Naive thymus-derived CD4-positive, alpha-beta T cell (primary cell): ENCODE measurements at places on chromosomes 3 and 15. TPM values are rescaled to one million over a fixed set of nuclear protein-coding genes. Genes with fewer than 3 reads are reported as not detected.

DCLK3 gene
- not detected for total RNA-seq

DNA sequence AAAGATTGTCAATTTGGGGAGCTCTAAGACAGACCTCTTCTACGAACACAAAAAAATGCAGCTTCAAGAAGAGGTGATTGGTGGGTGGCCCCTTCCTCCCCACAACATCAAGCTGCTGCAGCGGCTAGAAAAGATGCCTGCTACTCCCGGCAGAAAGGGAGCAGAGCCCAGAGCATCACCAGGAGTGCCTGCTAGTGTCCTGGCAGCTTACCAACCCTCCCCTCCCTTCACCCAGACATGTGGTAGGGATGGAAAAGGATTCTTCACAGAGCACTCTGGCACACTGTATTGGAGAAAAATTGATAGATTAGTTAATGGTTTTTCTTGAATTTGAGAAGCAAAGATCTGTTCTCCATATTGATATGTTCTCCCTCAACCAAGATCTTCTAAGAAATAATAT is 10.8 kb downstream of the IP6K1 start:
- H3K27ac ChIP-seq: no peak overlapping the region
- no peak for DNase-seq
- no peaks in the 10 kb centered on the region for H3K27me3 ChIP-seq
- H3K4me3 ChIP-seq: no peak overlapping the region

DNA sequence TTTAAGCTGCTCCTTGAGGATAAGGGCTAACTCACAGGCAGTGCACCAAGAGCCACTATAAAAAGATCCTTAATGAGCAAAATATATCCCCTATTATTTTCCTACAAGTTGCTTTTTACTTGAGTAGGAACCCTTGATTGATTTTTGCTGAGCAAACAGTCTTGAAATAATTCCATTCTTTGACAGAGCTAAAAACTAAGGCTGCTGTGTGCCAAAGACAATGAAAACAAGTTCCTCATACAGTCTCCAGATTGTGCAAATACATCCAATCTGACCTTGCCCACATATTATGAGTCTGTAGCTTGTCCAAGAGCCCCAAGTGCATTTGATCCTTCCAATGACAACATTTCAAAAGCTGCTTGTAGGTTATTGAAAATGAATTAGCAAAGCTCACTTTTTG is 15.0 kb downstream of the PRKAR2A start:
- no peak for DNase-seq
- H3K36me3 ChIP-seq: no peaks in the 10 kb centered on the region
- H3K4me1 ChIP-seq: no peaks in the 10 kb centered on the region
- H3K27ac ChIP-seq: no peak overlapping the region
- no peaks in the 10 kb centered on the region for H3K27me3 ChIP-seq
- H3K4me3 ChIP-seq: no peak overlapping the region

DNA sequence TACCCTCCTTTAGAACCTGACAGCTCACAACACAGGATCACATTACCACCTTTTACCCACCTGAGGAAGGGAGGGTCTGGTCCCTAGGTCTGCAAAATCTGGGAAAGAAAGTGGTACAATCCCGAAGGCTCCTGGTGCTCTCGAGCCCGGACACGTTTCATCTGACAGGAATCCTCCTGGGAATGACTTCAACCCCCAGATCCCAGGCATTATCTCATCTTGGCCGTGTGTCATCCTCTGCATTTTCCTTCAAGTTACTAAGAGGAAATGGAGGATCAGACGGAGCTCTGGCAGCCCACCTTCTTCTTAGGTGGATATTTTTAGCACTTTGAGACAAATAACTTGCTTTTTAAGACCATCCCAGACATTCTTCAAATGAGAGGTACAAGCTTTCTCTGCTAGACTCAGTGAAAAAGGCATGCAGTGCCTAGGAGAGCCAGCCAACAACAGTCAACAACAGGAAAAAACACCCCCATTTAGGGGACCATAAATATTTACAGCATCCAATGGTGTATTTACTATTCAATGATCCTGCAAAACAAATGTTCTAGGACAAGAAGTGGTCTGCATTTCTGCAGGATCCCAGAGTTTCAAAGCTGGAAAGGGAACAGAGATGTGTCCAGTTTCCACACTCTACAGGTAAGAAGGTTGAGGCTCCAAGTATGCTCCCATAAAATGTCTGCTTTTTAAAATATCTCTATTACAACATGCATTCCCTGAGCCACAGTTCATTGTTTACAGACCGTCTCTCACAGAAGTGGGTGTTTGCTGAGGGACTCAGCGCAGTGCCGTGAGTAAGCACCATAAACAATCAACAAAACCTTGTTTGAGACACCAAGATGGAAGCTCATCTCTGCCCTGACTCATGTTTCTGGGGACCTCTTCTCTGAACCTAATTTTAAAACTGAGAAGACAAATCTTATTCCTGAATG is 38.3 kb upstream of the ARHGEF3 start:
- H3K27ac ChIP-seq: no peak overlapping the region
- H3K36me3 ChIP-seq: no peaks in the 10 kb centered on the region
- H3K4me3 ChIP-seq: no peak overlapping the region

GRCh38 chr3:188303286-188303799 is 149.4 kb downstream of the LPP start:
- no peak overlapping the region for H3K27ac ChIP-seq
- H3K4me3 ChIP-seq: no peak overlapping the region
- H3K36me3 ChIP-seq: no peaks in the 10 kb centered on the region
- no peak for DNase-seq
- H3K4me1 ChIP-seq: no peaks in the 10 kb centered on the region

DNA sequence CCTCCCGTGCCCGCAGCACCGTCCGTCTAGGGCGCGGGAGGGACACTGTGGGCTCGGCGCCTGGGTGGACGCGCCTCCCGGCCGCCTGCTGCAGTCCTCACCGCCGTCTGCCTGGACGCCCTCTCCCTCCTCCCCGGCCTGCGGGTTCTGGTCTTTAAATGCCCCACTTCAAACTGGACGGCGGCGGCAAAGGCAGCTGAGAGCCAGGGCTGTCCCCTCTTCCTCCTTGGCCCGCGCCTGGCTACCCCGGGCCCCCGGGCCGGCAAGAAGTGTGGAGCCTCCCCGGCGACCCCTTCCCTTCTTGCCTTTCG is 426 bp downstream of the CBLB start:
- peaks cover 32% of the 10 kb centered on the region for H3K4me1 ChIP-seq
- no peaks in the 10 kb centered on the region for H3K27me3 ChIP-seq
- H3K4me3 ChIP-seq: peak overlapping the region; percentile 86

DNA sequence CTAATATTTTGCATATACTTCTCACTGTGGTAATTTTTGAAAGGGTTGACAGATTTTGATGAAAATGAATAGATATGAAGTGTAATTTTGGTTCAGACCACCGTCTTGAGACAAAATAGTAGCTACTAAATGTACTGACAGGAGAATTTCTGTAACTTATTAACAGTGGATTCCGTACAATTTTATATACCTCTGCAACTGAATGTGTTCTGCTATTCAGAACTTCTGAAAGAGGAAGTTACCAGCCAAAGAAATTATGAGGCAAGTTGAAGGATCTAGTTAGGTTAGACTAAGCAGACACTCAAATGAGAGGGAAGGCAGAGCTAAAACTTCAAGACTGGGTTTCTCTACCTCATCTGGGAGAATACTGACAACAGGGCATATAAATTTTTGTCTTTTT is 29.4 kb downstream of the GAP43 start:
- H3K27ac ChIP-seq: no peak overlapping the region
- H3K4me1 ChIP-seq: peaks cover 1% of the 10 kb centered on the region
- DNase-seq: no peak
- no peaks in the 10 kb centered on the region for H3K27me3 ChIP-seq
- no peaks in the 10 kb centered on the region for H3K36me3 ChIP-seq

GRCh38 chr3:177474652-177475355 is 277.5 kb upstream of the TBL1XR1 start:
- no peaks in the 10 kb centered on the region for H3K27me3 ChIP-seq
- H3K4me3 ChIP-seq: no peak overlapping the region

- H3K27me3 ChIP-seq: no peaks in the 10 kb centered on the region
- no peaks in the 10 kb centered on the region for H3K4me1 ChIP-seq
- no peak overlapping the region for H3K27ac ChIP-seq
- no peak overlapping the region for H3K4me3 ChIP-seq
Measured at GRCh38 chr3:101878589-101878988, 29.3 kb downstream of the NFKBIZ start.

DNA sequence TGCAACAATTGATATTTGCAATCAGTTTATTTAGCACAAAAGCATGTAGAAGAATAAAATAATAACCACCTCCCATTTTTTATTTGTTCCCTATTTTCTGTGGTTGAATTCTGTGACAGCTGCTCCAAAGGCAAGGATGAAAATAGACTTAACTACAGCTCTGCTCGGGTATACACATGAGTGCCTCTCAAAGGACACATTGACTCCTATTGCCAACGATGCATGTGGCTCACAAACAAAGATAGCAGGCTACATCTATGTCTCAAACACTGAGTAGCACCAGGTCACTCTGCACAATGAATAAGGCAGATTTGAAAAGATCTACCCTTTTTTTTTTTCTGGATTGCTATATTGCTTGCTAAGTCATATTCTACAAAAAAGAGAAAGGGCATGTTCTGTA is 612.9 kb downstream of the ROBO1 start:
- H3K4me3 ChIP-seq: no peak overlapping the region
- DNase-seq: no peak
- H3K27ac ChIP-seq: no peak overlapping the region
- no peaks in the 10 kb centered on the region for H3K27me3 ChIP-seq

GRCh38 chr3:39839484-39839883 is 30.1 kb downstream of the MYRIP start:
- no peak for DNase-seq
- no peaks in the 10 kb centered on the region for H3K4me1 ChIP-seq
- no peaks in the 10 kb centered on the region for H3K27me3 ChIP-seq
- no peak overlapping the region for H3K4me3 ChIP-seq

DUOXA2 gene
- not detected in 2 replicates for total RNA-seq

DNA sequence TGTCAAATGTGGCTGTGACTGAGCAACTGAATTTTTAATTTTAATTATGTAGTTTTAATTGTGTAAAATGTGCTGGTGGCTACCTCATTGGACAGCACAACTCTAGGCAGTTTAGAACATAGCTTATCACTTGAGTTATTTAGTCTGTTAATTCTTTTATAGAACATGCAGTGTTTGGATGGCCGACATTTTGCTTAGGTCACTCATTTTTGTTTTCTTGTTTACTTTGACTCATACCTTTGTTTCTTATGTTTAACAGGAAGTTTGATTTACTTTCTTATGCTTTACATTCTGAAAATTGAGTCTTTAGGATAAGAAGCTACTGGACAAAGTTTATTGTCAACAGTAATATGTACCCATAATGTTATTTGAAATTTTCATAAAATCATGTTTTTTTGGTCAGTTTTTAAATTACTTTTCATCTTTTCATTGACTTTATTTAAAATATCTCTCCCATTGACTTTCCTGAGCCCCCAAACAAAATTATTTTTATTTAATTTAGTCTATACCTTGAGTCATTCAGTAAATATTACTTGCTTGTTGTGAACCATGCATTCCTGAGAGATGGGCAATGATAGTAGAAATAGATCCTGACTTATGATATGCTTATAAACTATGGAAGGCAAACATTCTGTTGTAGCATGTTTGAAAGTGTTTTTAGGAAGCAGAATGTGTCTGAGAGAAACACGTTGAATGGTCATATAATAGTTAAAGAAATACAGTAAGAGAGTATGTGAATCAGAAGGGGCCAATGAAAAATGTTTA is 60.6 kb downstream of the TCF12 start:
- no peaks in the 10 kb centered on the region for H3K4me1 ChIP-seq
- no peaks in the 10 kb centered on the region for H3K27me3 ChIP-seq
- no peaks in the 10 kb centered on the region for H3K36me3 ChIP-seq
- H3K4me3 ChIP-seq: no peak overlapping the region
- H3K27ac ChIP-seq: no peak overlapping the region
- DNase-seq: no peak

GRCh38 chr3:37611771-37612170 is 249.9 kb upstream of the CTDSPL start:
- no peak overlapping the region for H3K4me3 ChIP-seq
- H3K27ac ChIP-seq: no peak overlapping the region
- DNase-seq: no peak
- H3K27me3 ChIP-seq: no peaks in the 10 kb centered on the region

GRCh38 chr15:83112233-83112955 is 4.9 kb downstream of the TM6SF1 start:
- no peaks in the 10 kb centered on the region for H3K4me1 ChIP-seq
- no peak overlapping the region for H3K4me3 ChIP-seq
- H3K27ac ChIP-seq: no peak overlapping the region
- no peaks in the 10 kb centered on the region for H3K27me3 ChIP-seq
